Anterior cingulate cortex (tissue), 58 donors: ENCODE measurements at places on chromosomes 12 and 14.

- DNase-seq: no peak
Measured at GRCh38 chr12:94699801-94700200, 49.4 kb upstream of the TMCC3 start.

- DNase-seq: no peak
Measured at GRCh38 chr14:91606851-91607250, 96.7 kb upstream of the PPP4R3A start.

GRCh38 chr14:32590157-32590556, 261.1 kb downstream of the AKAP6 start:
- DNase-seq: no peak

GRCh38 chr12:121182222-121182893, 27.6 kb upstream of the P2RX4 start:
- no peak for DNase-seq

- DNase-seq: no peak
Measured at GRCh38 chr12:106633451-106633823, 50.6 kb downstream of the RFX4 start.

DNA sequence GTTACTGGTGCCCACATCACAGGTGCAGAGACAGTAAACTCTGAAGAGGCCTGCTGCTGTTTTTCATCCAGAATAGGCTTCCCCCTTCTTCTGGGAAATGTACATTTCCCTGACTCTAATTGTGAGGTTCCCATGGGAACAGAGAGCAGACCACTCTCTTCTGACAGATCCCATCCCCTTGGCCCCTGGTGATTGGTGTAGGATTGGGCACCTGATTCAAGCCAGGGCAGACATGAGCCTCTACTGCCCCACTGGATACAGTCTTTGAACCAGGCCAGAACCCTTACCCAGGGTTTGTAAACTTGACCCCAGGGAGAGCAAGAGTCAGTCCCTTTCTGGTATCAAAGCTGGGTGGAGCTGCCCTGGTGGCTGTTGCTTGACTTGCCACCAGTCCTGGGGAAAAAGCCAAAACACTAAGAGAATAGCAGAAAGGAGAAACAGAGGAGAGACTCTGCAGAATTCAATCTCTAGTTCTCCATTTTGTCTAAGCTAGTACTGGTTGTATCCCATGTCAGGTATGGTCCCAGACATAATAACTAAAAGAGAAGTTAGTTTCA, 14.8 kb upstream of the NFYB start:
- no peak for DNase-seq

DNA sequence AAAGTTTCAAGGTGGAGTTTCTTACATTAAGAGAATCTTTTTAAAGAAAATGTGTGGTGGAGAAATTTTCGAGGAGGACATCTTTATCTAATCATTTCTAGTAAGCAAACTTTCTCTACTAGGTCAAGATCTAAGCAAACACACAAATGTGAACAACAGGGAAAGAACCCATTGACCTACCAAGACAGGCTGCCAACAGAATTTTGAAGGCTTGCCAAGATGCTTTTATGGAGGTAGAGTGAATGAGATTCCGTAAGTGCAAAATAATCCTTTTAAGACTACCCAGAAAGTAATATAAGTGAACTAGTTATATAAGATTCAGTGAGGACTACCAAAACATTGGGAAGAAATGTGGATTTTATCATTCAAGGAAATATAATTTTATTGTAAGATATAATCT, 357.1 kb upstream of the PDE3A start:
- no peak for DNase-seq

GRCh38 chr14:71005076-71005475, 97.8 kb downstream of the PCNX1 start:
- DNase-seq: no peak

DNA sequence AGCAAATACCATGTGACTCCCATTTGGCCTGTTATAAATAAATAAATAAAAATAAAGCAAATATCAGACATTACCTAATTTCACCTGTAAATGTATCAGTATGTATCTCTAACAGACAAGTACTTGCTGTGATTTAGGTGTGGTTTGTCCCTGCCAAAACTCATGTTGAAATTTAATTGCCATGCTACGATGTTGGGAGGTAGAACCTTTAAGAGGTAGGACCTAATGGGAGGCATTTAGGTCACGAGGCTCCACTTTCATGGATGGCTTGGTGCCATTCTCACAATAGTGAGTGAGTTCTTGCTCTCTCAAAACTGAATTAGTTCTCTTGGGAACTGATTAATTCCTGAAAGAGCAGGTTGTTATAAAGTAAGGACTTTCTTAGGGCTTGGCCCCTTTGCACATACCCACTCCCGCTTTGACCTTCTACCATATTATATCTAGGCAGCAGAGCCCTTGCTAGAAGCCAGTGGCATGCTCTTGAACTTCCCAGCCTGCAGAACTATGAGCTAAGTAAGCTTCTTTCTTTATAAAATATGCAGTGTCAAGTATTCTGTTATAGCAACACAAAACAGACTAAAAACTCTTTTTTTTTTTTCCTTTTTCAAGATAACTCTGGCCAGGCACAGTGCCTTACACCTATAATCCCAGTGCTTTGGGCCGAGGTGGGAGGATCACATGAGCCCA, 26.0 kb downstream of the VEZT start:
- DNase-seq: no peak

- DNase-seq: no peak
Measured at GRCh38 chr12:52519387-52519703, 849 bp downstream of the KRT5 start.

GRCh38 chr14:105882626-105883025, 356.2 kb downstream of the TMEM121 start:
- DNase-seq: no peak

- no peak for DNase-seq
Measured at GRCh38 chr12:91370086-91370868, 187.7 kb upstream of the DCN start.

GRCh38 chr14:90593254-90594040, 196.6 kb downstream of the CALM1 start:
- DNase-seq: no peak

- no peak for DNase-seq
Measured at GRCh38 chr12:176321-177181, 37.4 kb downstream of the SLC6A12 start.

DNA sequence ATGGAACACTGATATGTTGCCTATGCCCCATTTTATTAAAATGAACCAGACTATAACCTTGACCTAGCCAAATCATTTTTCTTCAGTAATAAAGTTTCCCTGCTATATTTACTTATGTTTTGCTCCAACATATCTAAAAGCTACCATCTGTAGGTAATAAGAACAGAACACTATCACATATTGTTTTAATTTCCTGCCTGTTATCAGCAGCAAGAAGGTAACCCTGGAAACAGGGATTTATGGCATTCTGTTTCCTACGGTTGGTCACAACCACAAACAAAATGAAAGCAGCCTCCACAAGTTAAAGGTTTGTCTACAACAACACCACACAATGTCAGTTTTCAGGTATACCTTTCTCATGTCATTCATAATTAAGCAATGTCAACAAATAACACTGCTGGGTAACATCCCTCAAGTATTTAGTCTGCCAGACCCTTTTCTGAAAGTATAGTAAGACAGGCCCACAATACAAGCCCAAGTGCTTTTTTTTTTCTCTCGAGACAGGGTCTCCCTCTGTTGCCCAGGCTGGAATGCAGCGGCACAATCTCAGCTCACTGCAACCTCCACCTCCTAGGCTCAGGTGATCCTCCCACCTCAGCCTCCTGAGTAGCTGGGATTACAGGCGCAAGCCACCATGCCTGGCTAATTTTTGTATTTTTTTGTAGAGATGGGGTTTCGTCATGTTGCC, 25.5 kb downstream of the GCH1 start:
- no peak for DNase-seq

DNA sequence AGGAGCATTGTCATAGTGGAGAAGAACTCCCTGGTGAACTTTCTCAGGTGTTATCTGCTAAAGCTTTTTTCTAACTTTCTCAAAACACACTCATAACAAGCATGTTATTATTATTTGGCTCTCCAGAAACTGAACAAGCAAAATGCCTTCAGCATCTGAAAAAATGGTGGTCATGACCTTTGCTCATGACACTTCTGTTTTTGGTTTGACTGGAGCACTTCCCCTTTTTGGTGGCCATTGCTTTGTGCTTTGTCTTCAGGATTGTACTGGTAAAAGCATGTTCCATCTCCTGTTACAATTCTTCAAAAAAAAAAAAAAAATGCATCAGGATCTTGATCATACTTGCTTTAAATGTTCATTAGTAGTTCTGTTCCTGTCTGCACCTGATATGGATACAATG, 1241.6 kb upstream of the USP15 start:
- no peak for DNase-seq

DNA sequence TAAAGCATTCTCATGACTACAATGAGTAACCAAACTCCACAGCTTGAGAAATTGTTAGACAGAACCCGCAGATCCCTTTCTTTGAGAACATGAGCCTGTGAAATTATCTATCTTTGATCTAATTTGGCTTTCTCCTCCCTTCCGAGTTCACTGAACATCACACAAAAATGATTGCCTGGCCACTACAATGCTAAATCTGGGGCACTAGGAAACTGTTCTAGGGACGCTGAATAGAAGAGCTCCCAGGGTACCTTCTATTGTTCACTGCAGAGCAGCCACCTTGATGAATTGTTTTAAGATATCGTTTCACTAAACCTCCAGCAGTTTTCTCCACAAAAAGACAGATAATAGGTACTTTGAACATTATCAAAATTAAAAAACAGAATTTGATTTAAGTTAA, 47.5 kb downstream of the SINHCAF start:
- DNase-seq: no peak

DNA sequence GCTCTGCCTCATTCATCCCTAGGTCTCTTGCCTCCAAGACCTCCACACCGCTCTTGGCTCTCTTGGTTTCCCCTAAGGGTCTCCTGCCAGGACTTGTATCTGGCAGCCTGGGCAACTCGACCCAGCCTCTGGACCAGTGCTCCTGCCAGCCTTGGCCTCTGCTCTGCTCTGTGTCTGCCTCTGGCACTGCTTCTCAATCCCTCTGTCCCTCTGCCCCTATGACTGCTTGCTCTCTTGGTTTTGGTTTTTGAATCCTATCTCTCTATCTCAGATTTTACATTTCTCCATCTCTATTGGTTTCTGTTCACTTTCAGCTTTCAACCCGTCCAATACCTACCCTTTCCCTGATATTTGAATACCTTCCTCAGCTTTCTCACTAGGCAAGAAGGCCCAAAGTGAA, 6.3 kb downstream of the ITGA5 start:
- no peak for DNase-seq

GRCh38 chr14:31619440-31619839, 58.2 kb downstream of the NUBPL start:
- DNase-seq: no peak

DNA sequence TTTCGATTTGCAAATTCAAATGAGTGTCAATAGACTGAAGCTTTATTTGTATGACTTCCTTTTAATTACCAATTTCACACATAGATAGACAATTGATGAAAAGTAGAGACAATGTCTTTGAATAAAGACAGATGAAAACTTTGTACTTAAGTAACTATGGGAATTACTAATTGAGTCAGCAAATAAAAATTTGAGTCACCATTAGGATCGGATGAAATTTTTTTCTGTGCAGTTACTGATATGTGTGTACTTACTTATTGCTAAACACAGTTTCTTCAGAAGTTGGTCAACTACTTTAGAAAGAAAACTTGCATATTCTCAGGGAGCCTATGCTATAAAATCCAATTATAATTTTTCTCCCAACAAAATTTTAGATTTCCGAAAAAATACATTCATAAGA, 224.9 kb upstream of the SLC16A7 start:
- no peak for DNase-seq

DNA sequence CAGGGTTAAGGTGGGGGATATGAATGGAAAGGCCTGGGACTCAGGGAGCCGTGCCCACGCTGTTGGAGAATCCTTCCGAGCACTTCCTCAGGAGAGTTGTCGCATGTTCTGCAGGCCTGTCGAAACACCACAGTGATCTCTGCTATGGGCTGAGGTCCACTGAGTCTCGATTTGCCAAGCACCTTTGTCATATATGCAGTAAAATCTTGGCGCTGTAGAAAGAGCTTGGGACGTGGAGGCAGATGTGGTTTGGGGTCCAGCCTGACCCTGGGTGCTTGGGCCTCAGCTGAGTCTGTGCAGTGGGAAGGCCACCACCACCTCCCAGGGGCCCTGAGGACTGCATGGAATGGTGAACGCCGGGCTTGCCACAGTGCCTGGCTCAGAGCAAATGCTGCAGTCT, 32.9 kb downstream of the C14orf132 start:
- DNase-seq: no peak

GRCh38 chr12:27424631-27425230, 21.8 kb upstream of the SMCO2 start:
- no peak for DNase-seq

- DNase-seq: no peak
Measured at GRCh38 chr12:46442738-46443137, 70.2 kb upstream of the SLC38A2 start.

DNA sequence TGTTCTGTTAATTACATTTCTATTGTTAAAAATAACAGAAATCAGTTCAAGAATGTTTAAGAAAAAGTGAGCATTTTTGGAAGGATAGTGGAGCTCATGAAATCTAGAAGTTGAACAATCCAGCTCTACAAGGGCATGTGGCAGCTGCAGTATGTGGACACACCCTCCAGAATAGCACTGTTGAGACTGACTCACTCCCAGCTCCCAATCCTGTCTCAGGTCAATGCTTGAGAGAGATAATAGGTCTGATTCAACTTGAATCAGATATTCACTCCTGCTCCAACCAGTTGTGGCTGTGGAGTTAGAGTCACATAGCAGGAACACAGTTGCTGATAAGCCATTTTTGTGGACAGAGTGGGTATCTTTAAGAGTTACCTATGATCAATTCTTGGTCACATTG, 113.0 kb upstream of the NTF3 start:
- no peak for DNase-seq

DNA sequence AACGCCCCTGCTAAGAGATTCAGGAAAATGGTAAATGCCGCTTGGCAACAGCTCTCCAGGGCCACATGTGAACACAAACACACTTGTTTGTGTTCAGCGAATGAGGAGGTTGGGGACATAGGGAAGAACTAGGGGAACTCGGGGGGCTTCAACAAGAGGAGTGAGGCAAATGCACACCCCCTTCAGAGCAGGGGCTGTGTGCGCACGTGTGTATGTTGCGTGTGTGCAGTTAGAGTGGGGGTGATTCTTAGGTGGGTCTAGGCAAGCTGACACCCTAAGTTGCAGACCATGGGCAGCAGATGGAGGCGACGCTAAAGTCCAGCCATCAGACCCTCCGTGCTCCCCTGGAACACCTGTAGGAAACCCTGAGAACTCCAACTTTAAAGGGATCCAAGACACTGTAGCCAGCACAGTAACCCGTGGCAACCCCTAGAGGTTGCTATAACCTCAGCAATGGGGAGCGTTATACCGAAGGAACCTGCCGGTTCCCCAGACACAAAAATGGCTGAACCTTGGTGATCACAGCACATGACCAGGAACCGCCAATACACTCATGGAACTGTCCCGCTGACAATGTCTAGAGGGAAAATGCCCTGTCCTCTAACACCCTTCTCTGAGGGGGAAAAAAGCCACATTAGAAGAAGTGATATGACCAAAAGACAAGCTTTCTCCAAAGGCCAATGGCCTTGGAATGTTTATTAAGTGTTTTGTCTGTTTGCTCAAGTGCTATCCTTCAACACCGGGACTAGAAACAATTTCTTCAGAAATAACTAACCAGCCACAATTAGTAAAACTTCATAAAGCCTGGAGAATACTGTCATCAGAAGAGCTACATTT, 86.5 kb upstream of the CEP83 start:
- peak; percentile 64 for DNase-seq
